ENCODE measurements at places on chromosomes 1 and 21.
A peak's percentile ranks its signal among the peaks of the same experiment; 100 is the strongest.

DNA sequence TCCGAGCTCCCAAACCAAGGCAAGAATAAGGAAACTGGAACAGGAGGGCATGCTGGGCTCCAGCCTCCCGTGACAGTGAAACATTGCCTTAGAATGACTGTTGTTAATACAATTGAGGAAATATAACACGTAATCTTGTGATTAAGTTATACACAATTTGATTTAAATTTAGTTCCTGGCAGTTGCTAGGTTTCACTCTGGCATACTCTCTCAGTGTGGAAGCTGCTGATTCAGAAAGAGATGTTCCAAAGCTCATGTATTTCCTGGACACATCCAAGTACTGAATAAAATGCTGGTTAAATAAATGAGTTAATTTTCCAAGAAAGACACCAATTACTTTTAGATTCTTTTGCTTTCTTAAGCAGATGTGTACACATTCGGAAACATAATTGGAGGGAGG, 176.1 kb downstream of the GRIK1 start:
- no peak for DNase-seq

DNA sequence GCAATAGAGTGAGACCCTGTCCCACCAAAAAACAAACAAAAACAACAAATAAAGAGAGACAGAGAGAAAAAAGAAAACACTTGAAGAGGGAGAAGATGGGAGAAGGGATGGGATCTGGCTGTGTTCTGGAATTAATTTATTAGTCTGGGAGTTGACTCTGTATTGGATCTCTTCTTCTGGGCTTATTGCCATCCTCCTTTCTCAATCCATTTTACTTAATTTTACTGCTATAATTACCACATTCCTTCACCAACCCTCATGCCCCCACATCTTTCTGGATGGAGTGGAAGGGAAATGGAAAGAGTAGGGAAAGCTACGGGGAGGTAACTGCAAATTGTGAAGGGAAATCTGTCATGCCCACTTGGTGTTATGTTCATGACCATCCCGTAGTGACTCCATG, 42.9 kb downstream of the FMN2 start:
- DNase-seq = no peak

- no peak for DNase-seq
Measured at GRCh38 chr1:159951551-159951950, 2.5 kb downstream of the SLAMF9 start.

DNA sequence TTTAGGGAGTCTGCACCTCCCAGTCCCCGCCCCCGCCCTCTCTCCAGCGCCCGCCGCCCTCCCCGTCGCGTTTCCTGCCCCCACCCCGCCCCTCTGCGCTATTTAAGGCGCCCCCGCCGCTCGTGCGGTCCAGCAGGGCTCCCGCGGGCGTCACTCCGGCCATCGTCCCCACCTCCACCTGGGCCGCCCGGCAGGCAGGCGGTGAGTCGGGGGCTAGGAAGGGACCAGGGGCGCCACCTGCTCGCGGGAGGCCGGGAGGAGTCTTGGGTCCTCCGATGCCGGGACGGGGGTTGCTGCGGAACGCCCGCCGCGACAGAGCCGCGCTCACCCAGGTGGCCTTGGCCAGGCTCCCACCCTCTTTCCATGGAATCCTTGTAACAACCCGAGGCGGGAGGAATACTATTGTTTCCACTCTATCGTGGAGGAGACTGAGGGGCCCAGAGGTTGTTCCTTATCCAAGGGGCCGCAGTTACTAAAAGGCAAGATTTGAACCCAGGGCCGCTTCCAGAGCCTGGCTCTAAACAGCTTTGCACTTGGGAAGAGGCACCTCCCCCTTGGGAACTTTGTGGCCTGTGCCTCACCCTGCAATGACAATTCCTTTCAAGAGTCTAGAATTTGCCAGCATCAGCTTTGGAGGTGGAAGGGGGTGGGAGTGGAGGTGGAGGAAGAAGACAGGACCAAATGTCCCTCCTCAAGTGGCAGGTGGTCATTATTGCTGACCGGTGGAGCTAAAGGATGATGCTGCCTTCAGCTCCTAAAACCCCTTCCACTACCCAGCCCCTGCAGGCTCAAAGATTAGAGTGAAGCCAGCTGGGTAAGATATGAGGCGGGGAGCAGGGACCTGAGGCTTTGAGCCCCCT, at the start of gene GJA4:
TSS of gene GJA4 (plus strand) at position 132 of the 860 bp plus-strand sequence. CDS start 1,215 bp downstream, outside the sequence.
- DNase-seq = no peak

DNA sequence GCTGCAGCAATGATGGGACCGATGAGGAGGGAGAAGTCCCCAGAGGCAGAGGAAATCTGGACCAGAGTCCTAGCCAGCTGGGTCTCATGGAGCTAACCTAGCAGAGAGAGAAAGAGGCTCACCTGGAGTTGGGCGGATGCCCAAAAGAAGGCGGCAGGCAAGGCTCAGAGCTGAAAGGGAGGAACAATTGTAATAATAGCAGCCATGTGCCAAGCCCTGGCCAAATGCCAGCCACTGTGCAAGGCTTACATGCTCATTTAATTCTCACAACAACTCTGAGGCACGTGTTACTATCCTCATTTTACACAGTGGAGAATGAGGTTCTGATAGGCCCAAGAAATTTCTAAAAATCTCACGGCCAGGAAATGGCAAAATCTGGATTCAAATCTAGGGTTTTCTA, 50.0 kb upstream of the ZNF648 start:
- no peak for DNase-seq

- DNase-seq = no peak
Measured at GRCh38 chr1:97853221-97853620, 67.6 kb downstream of the DPYD start.

- no peak for DNase-seq
Measured at GRCh38 chr1:78055565-78056132, 9.9 kb downstream of the GIPC2 start.

DNA sequence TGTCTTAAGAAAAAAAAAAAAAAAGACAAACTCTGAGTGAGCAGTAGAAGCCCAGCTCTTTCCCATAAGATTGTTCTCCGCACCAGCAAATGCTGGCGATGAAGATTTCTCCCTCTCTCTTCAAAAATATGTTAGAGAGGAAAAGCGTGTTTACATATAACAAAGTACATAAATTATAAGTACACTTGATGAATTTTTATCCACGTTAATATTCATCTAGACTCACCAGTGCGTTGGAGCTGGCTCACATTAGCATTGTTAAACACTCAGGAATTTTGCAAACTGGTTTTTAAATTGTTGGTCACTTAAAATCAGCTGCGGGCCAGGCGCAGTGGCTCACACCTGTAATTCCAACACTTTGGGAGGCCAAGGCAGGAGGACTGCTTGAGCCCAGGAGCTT, 56.0 kb downstream of the RUNX3 start:
- no peak for DNase-seq

GRCh38 chr1:67224856-67225255, 58.6 kb downstream of the IL23R start:
- no peak for DNase-seq

- peak; percentile 65 for DNase-seq
Measured at GRCh38 chr1:43979528-43980254, 681 bp downstream of the B4GALT2 start.

DNA sequence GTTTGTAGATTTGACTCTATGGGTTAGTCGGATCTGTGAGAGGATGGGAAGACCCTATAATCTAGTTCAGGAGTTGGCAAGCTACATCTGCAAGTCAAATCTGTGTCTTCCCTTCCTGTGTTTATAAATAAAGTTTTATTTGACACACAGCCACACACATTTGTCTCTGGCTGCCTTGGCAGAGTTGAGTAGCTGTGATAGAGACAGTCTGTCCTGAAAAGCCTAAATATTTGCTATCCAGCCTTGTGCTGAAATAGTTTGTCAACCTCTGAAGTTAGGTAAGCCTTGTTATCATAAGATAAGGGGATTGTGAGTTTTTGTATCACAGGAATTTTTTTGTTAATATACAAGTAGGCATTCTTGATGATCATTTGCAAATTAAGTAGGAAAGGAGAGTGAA, 136.8 kb downstream of the NOS1AP start:
- no peak for DNase-seq

- DNase-seq = no peak
Measured at GRCh38 chr1:33336580-33336979, 15.7 kb upstream of the A3GALT2 start.

DNA sequence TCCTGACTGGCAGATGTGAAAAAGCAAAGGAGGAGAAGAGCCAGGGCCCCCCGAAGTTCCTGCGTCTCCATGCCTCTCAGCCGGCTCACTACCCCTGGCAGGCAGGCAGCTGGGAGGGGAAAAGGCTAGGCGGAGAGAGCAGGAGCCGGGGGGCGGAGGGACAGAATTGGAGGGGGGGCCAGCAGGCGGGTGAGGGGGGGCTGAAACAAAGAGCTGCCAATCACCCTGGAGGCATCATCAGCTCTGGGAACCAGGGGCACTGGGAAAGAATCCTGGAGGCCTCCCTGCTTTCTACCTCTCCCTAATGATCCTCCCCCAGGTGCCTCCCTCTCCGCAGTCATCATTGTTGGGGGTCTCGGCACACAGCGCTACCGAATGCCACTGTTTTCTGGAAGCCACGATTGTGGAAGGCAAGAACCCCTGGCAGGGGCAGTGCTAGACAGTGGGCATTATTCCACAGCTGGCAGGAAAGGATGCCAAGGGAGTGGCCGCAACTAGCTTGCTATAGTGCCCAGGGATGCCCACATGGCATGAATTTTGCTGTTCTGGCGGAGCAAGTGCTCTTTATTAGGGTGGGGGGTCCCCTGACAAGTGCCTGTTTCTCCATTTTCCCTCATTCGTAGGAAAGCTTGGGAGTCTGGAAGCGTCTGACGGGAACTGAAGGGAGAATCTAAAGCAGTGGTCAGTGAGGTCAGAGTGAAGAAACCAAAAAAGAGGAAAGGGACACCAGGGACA, at the start of gene THBS3:
TSS of gene THBS3 (minus strand) at position 92 of the 735 bp plus-strand sequence. CDS start at position 71, 21 bp downstream.
- DNase-seq = no peak

GRCh38 chr1:24528744-24529143, 26.1 kb downstream of the RCAN3 start:
- DNase-seq = no peak

GRCh38 chr1:243496187-243496646, 240.4 kb downstream of the SDCCAG8 start:
- no peak for DNase-seq

DNA sequence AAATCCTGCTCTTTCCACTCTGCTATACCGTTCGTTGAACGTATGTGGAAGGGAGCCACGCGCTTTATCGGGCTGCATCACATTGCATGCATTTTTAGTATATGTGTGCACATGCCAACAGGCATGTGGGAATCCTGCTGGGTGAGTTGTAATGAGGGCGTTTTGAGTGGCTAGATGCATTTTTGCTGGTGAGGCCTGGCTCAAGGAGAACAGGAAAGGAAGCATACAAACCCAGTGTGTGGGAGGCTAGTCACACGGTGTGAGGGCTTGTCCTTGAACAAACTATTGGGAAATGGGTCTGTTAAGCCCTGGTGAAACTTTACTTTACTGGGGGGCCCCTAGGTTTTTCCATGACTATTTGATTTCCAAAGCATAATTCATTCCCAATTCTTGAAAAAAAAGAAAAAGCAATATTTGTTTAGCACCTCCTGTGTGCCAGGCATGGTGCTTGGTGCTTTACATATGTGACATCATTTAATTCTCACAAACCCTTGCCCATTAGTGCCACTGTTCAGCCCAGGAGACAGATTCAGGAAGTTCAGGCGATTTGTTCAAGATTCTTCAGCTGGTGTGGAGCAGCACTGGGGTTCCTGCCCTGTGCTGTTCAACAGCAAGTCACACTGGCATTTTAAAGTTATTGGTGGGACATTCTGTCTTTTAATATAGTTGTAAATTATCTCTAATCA, 25.6 kb upstream of the JUN start:
- DNase-seq = no peak

Data from activated CD4-positive, alpha-beta T cell treated with anti-CD3 and anti-CD28 coated beads, Interleukin-2, amount 50 U/mL, for 16 hours (primary cell).